ENCODE measurements at places on chromosomes 4 and X. TPM values are rescaled to one million over a fixed set of nuclear protein-coding genes. Genes with fewer than 3 reads are reported as not detected.
A peak's percentile ranks its signal among the peaks of the same experiment; 100 is the strongest.

DNA sequence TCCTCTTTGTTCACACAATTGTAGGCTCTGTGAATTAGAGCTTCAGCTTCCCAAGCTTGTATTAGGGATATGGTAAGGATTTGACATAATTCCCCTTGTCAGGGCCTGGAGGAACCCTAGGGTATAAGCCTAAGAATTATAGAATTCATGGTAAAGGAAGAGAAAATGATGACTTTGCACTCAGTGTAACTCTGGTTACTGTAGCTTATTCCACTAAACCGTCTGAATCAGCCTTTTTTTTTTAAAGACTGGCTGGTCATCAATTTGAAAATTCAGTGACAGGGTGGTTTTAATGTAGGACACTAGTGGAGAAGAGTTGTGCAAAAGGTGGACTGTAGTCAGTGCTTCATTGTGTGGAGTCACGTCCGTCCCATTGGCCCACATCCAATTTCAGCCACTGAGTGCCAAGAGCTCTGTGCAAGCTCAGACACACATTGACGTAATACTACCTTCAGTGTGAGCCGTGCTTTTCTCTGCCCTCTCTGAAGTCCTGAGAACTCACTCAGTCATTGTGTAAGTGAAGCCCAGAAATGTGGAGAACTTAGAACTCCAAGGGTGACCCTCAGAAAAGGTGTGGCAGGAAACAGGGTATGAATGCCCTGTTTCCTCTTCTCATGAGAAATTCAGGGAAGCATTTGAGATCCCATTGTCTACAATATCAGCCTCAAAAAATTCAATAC is 449.8 kb downstream of the C4orf33 start:
- DNase-seq: peak; percentile 85
- no peaks in the 10 kb centered on the region for H3K4me1 ChIP-seq
- H3K27me3 ChIP-seq: no peaks in the 10 kb centered on the region

Gene ARMCX4
- 1.1 TPM for total RNA-seq

DNA sequence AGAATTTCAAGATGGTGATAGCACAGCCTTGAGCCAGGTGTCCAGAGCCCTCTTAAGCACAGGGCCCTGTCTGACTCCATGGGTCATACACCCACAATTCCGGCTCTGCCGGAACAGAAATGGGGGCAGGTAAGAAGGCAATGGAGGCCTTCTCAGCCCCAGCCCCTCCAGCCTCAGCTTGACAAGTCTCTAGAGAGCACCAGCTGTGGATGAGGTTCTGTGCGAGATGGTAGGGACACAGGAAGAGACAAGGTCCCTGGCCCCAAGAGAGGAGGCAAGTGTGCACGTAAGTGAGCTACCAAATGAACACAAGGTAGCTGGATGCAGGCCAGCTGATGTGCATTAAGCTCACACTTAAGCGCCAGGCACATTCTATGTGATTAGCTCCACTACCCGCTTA is 2.4 kb upstream of the PRRG3 start:
- no peak for DNase-seq
- no peaks in the 10 kb centered on the region for H3K27me3 ChIP-seq
- no peak overlapping the region for H3K27ac ChIP-seq
- no peaks in the 10 kb centered on the region for H3K4me1 ChIP-seq
- H3K4me3 ChIP-seq: no peak overlapping the region

Gene TCEAL9
- total RNA-seq: 30.5 TPM

DNA sequence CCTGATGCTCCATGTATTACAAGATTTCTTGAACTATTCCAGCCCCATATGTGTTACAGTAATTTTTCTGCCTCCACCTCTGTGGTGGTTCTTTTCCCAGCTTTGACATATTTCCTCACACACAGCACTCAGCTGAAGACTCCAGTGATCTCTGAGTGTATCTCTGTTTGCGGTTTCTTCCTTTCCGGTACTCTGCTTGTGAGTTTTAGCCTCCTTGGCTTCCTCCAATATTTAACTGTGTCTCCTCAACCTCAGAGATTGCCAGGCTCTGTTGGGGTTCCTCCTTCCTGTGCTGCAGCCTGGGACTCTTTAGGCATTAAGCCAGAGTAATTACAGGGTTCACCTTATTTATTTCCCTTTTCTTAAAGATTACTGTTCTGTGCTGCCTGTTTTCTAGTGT is 73.2 kb downstream of the NFKB1 start:
- H3K36me3 ChIP-seq: peaks cover 34% of the 10 kb centered on the region
- H3K27me3 ChIP-seq: no peaks in the 10 kb centered on the region
- H3K4me1 ChIP-seq: peaks cover 5% of the 10 kb centered on the region
- no peak for DNase-seq
- no peak overlapping the region for H3K27ac ChIP-seq
- H3K4me3 ChIP-seq: no peak overlapping the region

DNA sequence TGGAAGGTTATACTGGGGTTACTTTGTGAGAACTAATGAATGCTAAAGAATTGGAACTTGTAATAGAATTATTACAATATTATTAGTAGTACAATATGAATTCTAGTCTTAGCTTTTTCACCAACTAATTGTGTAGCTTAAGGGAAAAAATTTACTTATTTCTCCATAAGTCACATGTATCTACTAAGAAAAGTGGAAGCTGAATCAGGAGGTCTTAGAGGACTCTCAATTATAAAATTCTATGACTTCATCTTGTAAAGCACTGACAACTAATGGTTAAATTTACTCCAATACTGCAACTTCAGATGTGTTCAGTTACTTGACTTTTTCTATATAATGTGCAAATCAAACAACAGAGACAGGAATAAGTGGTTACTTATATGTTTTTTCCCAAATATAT is 899 bp upstream of the TMPRSS11D start:
- H3K27ac ChIP-seq: no peak overlapping the region
- no peaks in the 10 kb centered on the region for H3K4me1 ChIP-seq
- H3K27me3 ChIP-seq: no peaks in the 10 kb centered on the region
- no peak for DNase-seq
- H3K4me3 ChIP-seq: no peak overlapping the region
- no peaks in the 10 kb centered on the region for H3K36me3 ChIP-seq

- no peak overlapping the region for H3K27ac ChIP-seq
- H3K4me3 ChIP-seq: no peak overlapping the region
- no peaks in the 10 kb centered on the region for H3K27me3 ChIP-seq
- no peak for DNase-seq
- no peaks in the 10 kb centered on the region for H3K36me3 ChIP-seq
Observed at GRCh38 chr4:19993242-19993641, 258.5 kb upstream of the SLIT2 start.

GRCh38 chr4:41155194-41155830 is 59.0 kb downstream of the APBB2 start:
- peak overlapping the region; percentile 22 for H3K27ac ChIP-seq
- H3K4me3 ChIP-seq: no peak overlapping the region
- H3K27me3 ChIP-seq: no peaks in the 10 kb centered on the region
- no peaks in the 10 kb centered on the region for H3K36me3 ChIP-seq
- peaks cover 49% of the 10 kb centered on the region for H3K4me1 ChIP-seq
- no peak for DNase-seq

- no peaks in the 10 kb centered on the region for H3K36me3 ChIP-seq
- no peak overlapping the region for H3K27ac ChIP-seq
- DNase-seq: no peak
- H3K4me3 ChIP-seq: no peak overlapping the region
- no peaks in the 10 kb centered on the region for H3K27me3 ChIP-seq
Observed at GRCh38 chr4:121049072-121049599, 23.2 kb downstream of the NDNF start.

GRCh38 chr4:104486716-104487504 is 7.8 kb downstream of the CXXC4 start:
- no peak overlapping the region for H3K4me3 ChIP-seq
- no peak for DNase-seq
- H3K27ac ChIP-seq: no peak overlapping the region

Measured in heart left ventricle (tissue), 16 donors.